CD4-positive, alpha-beta memory T cell (primary cell): ENCODE measurements at places on chromosomes 3 and 15. TPM values are rescaled to one million over a fixed set of nuclear protein-coding genes. Genes with fewer than 3 reads are reported as not detected.

- DNase-seq = peak; percentile 44
- peak within 1 kb of the TSS; percentile 16 for H3K27ac ChIP-seq
- H3K36me3 ChIP-seq = no peaks in the 10 kb centered on the region
Observed at GRCh38 chr3:119559441-119559963, at the start of gene CD80. Gene CD80, minus strand, starts transcription at chr3:119559614. Its CDS starts 1,886 bp downstream, at chr3:119557728.

The DISP2 gene
- total RNA-seq = 0.23 TPM

DNA sequence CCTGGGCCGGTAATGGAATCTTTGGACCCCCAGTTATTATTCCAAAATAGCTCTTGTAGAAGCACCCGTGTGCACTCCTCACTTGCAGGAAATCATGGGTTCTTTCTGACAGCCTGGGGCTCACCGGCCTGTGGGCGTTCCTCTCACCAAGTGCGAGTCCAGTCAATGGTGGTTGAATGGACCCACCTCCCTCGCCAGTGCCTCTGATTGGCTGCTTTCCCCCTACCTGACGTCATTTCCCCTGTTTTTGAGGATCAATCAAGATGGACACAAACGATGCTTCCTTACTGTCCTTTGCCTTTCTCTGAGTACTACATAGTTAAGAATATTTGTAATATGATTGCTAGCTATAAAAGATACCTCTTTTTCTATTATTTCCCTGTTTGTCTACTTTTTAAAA, 18.1 kb downstream of the MOBP start:
- H3K36me3 ChIP-seq = no peaks in the 10 kb centered on the region
- DNase-seq = no peak
- no peaks in the 10 kb centered on the region for H3K27me3 ChIP-seq
- no peak overlapping the region for H3K27ac ChIP-seq

- H3K4me1 ChIP-seq = no peaks in the 10 kb centered on the region
- no peaks in the 10 kb centered on the region for H3K36me3 ChIP-seq
- H3K27me3 ChIP-seq = no peaks in the 10 kb centered on the region
- no peak overlapping the region for H3K4me3 ChIP-seq
Observed at GRCh38 chr3:177960014-177960413, 576.2 kb upstream of the KCNMB2 start.

The RAB6B gene
- total RNA-seq = 1.8 TPM

The LRRC34 gene
- 0.33 TPM for total RNA-seq

DNA sequence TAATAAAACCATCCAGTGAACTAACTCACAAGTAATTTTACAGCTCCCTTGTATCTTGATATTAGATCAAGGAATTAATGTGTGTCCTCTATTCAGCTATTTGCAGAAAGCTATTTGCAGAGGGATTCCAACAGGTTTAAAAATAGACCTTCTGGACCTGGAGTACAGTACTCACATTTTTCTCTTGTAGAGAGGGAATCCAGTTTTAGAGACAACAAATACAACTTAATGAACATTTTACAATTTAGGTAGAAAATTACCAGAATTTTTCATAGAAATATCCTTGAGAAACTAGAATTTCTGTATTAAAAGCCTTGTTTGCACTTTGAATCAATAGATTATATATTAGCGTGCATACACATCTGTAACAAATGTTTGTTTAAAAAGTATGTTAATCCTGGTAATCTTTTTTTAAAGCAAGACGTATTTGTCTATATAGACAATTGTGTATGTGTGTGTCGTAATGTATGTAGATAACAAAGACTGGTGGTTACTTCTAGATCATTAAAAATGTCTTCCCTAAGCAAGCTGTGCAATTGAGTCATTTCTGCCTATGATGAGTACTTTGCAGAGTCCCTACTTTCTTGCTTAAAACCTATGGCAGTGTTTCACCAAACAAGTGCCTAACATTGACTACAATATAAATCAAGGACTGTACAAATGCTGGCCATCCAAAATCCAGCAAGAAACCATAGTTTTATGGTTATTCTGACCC, 57.9 kb downstream of the PPP2R3A start:
- H3K36me3 ChIP-seq = no peaks in the 10 kb centered on the region
- no peak for DNase-seq
- H3K27ac ChIP-seq = no peak overlapping the region
- no peak overlapping the region for H3K4me3 ChIP-seq

DNA sequence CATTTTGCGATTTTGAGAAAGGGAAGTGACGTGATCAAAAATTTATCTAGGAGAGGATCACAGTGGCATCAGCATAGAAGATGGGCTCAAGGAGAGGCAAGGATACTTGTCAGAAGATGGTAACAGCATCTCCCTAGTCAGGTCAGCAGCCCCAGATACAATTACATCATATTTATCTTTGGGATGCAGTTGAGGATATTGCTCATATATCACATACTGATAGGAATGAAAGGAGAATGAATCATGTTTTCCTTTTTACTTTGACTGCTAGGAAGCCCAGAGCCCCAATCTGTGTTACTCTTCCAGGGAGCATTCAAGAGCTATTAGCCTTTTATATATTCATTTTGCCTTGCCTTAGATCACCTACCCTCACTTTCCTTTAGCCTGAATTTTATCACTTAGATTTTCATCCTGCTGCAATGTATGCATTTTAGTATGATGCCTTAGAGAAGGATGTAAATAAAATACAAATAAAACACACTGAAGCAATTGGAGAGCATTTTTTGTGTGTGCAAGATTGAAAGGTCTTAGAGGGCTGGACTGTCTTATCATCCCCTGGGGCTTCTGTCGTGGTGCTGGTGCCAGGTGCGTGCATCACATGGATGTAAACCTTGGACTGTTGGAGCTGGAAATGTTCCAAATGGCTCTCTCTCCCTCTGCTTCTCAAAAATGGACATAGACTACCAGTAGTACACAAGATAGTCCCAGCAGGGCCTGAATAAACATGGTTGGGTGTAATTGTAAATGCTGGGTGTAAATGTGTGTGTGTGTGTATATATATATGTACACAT, 40.3 kb downstream of the CORO2B start:
- H3K27ac ChIP-seq = no peak overlapping the region
- DNase-seq = no peak
- no peaks in the 10 kb centered on the region for H3K4me1 ChIP-seq
- no peaks in the 10 kb centered on the region for H3K36me3 ChIP-seq

DNA sequence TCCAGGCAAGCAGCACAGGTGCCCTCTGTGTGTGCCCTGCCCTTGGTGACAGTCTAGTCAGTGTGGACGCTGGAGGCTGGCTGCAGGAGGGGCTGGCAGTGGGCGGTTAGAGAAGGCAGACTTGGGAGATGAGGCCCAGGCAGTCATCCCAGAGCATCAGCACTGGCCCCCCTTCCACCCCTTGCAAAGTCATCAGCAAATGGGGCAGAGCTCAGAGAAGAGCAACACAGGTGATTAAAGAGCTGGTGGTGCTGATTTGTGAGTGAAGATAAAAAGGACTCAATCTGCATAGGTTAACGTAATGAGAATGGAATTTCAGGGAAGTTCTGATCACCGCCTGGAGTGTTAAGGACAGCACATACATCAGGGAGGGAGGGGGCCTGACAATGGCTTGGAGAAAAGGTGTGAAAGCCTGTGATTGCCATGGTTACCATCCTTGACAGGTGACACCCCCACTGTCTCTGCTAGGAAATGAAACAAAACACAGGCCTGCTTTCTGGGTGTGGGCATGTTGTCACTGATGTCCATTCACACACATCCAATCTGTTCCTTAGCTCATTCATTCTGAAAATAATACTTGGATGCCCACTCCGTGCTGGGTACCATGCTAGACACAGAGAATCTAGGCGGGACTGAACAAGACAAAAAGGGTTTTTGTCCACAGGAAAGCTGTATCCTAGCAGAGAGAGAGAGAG, 269.6 kb upstream of the ST8SIA2 start:
- H3K36me3 ChIP-seq = peaks cover 28% of the 10 kb centered on the region
- DNase-seq = no peak
- H3K4me1 ChIP-seq = no peaks in the 10 kb centered on the region
- H3K27ac ChIP-seq = no peak overlapping the region

The NANOGP8 gene
- total RNA-seq = not detected

GRCh38 chr3:48966367-48966766, 23.7 kb upstream of the P4HTM start:
- H3K36me3 ChIP-seq = peaks cover 44% of the 10 kb centered on the region
- no peaks in the 10 kb centered on the region for H3K27me3 ChIP-seq
- peaks cover 18% of the 10 kb centered on the region for H3K4me1 ChIP-seq
- H3K27ac ChIP-seq = no peak overlapping the region
- no peak for DNase-seq

- no peaks in the 10 kb centered on the region for H3K36me3 ChIP-seq
- no peaks in the 10 kb centered on the region for H3K27me3 ChIP-seq
- no peaks in the 10 kb centered on the region for H3K4me1 ChIP-seq
Observed at GRCh38 chr15:25733856-25734679, 129.1 kb downstream of the ATP10A start.

- peaks cover 6% of the 10 kb centered on the region for H3K36me3 ChIP-seq
- peaks cover 5% of the 10 kb centered on the region for H3K4me1 ChIP-seq
- H3K27ac ChIP-seq = no peak overlapping the region
- no peak for DNase-seq
- H3K27me3 ChIP-seq = no peaks in the 10 kb centered on the region
Observed at GRCh38 chr15:67559576-67559975, 17.1 kb downstream of the MAP2K5 start.

- DNase-seq = no peak
- no peaks in the 10 kb centered on the region for H3K27me3 ChIP-seq
- no peak overlapping the region for H3K27ac ChIP-seq
- no peaks in the 10 kb centered on the region for H3K4me1 ChIP-seq
Observed at GRCh38 chr3:487614-488013, 291.1 kb downstream of the CHL1 start.

The SCG3 gene
- not detected for total RNA-seq

The KLHL40 gene
- total RNA-seq = not detected

The TNNC1 gene
- 5.3 TPM for total RNA-seq

The TRPM1 gene
- total RNA-seq = not detected

DNA sequence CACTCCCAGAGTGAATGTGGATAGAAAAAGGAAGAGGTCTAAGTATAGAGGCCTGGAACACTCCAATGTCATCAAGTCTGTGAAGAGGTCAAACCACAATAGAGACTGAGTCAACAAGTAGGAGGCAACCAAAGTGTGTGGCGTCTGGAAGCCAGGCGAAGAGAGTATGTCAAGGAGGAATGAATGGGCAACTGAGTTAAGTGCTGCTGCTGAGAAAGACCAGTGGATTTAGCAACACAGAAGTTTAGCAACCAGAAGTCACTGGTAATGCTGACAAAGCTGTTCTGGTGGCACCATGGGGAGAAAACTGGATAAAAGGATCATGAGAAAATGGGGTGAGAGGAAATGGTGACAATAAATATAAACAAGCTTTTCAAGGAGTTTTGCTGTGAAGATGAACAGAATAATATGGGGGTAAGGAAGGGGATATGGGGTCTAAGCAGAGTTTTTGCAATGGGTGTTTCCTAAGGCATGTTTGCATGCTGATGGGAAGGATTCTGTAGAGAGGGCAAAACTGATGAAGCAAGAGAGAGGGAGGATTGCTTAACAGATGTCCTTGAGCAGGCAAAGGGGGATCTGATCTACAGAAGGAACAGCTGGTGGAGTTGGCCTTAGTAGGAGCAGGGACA, 38.4 kb downstream of the PCOLCE2 start:
- H3K27me3 ChIP-seq = no peaks in the 10 kb centered on the region
- DNase-seq = no peak
- no peak overlapping the region for H3K27ac ChIP-seq
- no peaks in the 10 kb centered on the region for H3K4me1 ChIP-seq
- no peaks in the 10 kb centered on the region for H3K36me3 ChIP-seq

DNA sequence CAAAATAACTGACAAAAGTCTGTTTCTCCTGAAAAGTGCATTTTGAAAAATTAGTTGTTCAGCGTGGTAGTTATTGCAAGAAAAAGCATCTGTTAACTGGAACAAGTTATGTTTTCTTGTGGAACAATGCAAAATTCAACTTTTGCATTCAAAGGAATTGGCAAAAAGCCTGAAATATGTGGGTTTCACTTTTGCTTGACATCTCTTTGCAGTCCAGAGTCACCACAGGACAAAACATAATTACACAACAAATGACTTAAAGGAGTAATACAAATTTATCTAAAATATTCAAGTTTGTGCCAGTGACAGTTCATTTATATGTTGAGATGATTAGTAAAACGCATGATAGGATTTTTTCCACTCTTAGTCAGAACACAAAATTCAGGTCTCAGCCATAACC, 96.3 kb upstream of the P2RY1 start:
- H3K27me3 ChIP-seq = no peaks in the 10 kb centered on the region
- H3K27ac ChIP-seq = no peak overlapping the region
- H3K36me3 ChIP-seq = no peaks in the 10 kb centered on the region
- H3K4me3 ChIP-seq = no peak overlapping the region

The CRTC3 gene
- total RNA-seq = 72.2 TPM

The CEMIP gene
- 0.23 TPM for total RNA-seq

DNA sequence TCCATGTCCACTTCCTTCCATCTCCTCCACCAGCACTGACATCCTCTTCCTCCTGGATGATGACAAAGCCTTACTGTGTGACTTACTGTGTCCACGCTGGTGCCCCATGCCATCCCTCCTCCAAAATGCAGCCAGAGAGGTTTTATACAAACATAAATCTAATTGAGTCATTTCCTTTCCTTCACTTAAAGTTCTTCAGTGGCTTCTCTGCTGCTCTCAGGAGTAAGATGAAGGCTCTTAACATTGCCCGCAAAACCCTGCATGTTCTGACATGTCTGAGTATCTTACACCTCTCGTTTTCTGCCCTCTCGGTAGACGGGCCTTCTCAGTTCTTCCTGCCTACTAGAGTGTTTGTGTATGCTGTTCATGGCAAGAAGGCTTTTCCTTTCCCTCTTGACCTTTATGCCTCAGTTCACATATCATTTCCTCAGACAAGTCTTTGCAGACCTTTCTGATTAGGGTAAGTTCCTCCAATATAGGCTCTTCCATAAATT, 175.5 kb downstream of the CFAP20DC start:
- no peaks in the 10 kb centered on the region for H3K36me3 ChIP-seq
- DNase-seq = no peak
- no peak overlapping the region for H3K4me3 ChIP-seq
- H3K27ac ChIP-seq = no peak overlapping the region
- H3K4me1 ChIP-seq = no peaks in the 10 kb centered on the region
- no peaks in the 10 kb centered on the region for H3K27me3 ChIP-seq

GRCh38 chr3:146511402-146512134, 32.8 kb downstream of the PLSCR1 start:
- no peak for DNase-seq
- H3K4me1 ChIP-seq = no peaks in the 10 kb centered on the region
- no peak overlapping the region for H3K4me3 ChIP-seq
- H3K27ac ChIP-seq = no peak overlapping the region
- no peaks in the 10 kb centered on the region for H3K27me3 ChIP-seq
- no peaks in the 10 kb centered on the region for H3K36me3 ChIP-seq

The CILP gene
- total RNA-seq = 0.42 TPM

- peaks cover 24% of the 10 kb centered on the region for H3K27me3 ChIP-seq
- no peak overlapping the region for H3K4me3 ChIP-seq
- no peaks in the 10 kb centered on the region for H3K36me3 ChIP-seq
- no peak overlapping the region for H3K27ac ChIP-seq
Observed at GRCh38 chr3:186100398-186100797, 8.5 kb downstream of the ETV5 start.
